Hepatocyte (in vitro differentiated cells): ENCODE measurements at places on chromosomes 1 and 21. TPM values are rescaled to one million over a fixed set of nuclear protein-coding genes. Genes with fewer than 3 reads are reported as not detected.

GRCh38 chr1:47317841-47318240, 3.9 kb upstream of the STIL start:
- DNase-seq: no peak

DNA sequence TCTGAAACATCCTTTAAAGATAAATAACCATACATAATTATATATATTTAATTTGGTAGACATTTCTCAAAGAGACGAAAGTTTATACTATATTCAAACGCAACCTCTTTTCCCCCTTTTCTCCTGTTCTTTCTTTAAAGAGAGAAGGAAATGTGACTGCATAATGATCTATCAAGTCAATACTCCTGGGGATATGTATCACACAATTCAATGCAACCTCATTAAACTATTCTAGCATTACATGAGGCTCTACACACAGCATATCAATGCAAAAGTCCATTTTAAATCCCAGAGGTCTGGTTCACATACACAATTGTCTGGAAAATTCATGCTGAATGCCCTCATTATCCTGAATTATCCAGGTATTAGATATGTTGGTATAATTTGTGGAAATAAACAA, 330.7 kb downstream of the LMX1A start:
- DNase-seq: no peak

DNA sequence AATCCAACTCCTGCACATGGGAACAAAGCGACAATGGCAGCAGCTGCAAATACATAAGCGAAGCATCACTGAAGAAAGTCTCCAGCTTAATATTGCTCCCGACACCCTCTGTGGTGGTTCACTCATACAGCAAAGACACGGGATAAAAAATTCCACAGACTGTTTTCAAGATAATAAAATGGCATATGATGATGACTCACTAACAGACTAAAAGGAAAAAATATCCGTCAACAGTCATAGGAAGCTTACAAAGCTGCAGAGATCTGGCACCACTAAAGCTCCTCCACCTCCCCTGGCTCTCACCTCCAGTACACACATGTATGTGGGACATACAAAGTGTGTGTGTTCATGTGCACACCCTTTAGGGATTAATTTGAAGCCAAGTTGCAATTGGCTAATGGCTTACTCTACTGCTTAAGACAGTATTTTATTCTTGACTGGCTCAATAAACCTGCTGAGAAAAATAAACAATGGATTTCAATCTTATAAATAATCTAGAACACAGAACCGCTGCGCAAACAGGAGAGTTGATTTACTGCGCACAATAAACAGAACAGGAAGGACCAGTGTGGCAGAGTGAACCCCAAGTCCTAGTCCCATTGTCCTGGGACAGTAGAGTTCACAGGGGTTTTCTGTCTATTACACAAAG, 94.4 kb downstream of the SLC45A1 start:
- DNase-seq: peak; percentile 68

DNA sequence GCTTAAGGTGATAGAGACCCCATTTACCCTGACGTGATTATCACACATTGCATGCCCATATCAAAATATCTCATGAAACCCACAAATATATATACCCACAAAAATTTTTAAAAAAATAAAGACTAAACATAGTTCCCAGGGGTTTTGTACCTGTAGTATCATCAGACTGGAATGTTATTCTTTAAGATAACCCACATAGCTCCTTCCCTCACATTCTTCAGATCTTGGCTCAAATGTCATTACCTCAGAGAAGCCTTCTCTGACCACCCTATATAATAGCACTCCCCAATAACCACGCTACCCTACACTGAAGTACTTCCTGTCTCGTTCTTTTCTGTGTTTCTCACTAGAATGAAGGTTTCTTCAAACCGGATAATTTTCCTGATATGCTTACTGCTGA, 138.3 kb upstream of the SNX7 start:
- DNase-seq: no peak

DNA sequence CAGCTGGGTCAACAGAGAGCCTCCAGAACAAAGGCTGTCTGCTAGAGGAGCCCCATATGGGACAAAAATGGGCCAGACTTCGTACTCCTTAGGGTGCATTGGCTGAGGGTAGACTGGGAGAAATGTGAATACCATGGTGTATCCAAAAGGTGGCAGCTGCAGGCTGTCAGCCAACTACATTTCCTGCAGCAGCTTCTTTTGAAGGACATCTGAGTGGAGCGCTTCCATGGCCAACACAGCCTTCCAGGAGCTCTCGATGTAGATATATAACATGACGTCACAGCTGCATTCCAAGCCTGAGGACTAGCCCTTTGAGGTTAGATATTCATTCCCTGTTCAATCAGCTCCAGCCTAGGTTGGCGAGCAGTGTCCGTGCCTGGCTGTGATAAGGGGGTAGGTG, 107.7 kb downstream of the MAB21L3 start:
- DNase-seq: no peak

- DNase-seq: peak; percentile 85
Measured at GRCh38 chr1:30085811-30086770, 637.3 kb downstream of the MATN1 start.

DNA sequence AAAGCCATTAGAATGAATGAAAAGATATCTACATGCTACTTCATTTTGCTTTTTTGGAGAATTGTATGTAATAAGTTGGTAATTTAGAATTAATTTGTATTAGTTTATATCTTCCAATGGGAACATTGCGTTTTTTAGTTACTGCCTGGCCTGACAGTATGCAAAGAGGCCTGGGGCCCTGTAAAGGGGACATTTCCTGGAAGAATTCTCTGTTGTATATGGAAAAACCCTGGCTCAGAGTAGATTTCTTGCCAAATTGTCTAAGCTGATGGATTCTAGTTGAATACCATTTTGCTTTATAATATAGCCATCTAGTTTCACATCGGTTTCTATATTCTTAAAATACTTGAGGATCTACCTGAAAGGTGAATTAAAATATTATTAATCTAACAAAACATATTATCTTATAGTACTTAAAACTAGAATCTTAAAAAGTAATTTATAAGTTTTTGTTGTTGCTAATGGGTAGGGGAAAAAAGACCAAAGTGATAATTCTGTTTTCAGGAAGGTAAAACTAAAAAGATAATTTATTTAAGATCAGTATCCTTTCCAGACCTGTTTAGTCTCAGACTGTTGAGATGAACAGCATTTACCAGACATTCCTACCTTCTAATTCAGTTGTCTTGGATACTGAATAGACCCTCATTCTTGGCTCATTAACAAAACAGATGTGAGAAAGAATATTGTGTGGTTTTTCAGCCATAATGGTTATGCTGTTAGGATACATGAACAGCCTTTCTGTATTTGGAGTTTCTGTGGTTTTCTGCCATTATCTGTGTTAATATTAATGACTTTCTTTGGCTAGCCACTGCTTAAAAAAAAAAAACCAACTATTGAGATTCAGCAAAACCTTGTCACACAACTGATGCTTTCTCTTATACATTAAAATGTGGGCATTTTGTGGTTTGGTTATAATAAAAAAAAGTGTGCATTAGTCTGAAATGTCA, 4.8 kb downstream of the AGO3 start:
- DNase-seq: peak; percentile 73

DNA sequence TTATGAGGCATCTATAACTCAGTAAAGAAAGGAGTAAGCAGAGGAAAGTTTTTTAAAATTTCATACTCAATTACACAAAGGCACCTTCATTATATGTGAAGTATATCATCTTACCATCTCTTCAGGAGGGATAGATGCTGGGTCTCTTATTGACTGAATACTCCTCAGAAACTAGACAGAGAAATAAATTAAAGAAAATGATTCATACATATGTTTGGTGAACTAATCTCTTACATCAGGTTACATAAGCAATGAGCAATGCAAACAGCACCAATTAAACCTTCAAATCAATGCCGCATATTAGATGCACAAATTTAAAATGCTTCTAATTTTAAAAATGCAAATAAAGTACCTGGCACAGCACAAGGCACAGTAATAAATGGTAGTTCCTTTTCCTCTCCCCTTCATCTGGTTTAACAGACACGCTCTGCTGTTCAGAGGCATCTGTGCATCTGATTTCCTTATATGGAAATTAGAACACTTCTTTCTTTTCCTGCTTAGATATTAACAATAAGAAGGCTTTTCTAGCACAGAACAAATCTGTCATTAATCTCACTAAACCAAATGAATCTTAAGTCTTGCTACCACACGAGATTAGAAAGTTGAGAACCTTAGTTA, 20.0 kb downstream of the SCYL3 start:
- DNase-seq: no peak

DNA sequence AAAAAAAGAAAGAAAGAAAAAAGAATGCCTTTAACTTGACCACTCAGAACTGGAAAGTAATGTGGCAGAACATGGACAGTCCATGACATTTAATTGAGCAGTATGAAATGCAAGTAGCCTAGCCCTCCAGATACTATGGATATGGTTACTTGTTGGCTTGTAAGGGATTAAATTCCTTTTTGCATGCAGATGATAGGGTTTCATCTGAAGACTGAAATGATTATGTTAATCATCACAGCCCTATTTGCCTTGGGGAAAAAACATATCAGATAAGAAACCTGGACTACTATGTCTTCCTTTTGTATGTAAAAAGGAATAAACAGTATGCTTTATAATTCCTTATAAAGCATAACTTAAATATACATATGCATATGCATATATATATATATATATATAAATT, 66.0 kb downstream of the GATAD2B start:
- DNase-seq: no peak

GRCh38 chr1:40224040-40224439, 23.7 kb upstream of the TMCO2 start:
- DNase-seq: no peak

- no peak for DNase-seq
Measured at GRCh38 chr1:110519125-110519810, at the start of gene KCNA10. KCNA10 (minus strand) TSS chr1:110519175; CDS start chr1:110518787, 388 bp downstream.

DNA sequence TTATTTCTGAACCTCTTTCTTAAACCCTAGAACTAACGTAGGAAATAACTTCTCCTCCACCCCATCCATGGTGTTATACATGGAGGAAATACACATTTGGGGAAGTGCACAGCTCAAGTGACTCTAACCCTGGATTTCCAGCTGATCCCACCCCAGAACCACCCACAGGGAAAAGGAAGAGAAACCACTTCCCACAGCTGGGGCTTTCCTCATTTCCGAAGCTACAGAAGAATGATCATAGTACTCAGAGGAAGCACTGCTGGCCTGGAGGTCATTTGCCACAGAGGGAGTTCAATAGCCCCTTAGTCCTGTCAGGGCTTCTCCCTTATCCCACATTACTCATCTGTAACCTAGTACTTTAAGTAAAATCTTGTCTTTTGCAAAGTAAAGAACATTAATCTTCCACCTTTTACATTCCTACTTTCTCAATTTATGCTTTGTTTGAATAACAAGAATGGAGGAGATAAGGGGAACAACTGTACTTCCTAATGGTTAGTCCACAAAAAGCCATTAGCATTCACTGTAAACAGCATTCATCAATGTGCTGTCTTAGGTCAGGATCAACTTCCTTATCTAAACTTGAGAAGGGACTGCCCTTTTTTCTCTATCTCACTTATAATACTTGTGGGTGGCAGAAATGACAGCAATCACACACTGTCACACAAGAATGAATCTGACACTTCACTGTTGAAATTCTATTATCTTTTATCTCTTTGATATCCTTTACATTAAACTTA, 63.0 kb upstream of the RGS1 start:
- no peak for DNase-seq

- no peak for DNase-seq
Measured at GRCh38 chr1:81781749-81782148, 19.0 kb upstream of the ADGRL2 start.

- DNase-seq: peak; percentile 78
Measured at GRCh38 chr1:42962641-42963377, 4.1 kb upstream of the SLC2A1 start.

DNA sequence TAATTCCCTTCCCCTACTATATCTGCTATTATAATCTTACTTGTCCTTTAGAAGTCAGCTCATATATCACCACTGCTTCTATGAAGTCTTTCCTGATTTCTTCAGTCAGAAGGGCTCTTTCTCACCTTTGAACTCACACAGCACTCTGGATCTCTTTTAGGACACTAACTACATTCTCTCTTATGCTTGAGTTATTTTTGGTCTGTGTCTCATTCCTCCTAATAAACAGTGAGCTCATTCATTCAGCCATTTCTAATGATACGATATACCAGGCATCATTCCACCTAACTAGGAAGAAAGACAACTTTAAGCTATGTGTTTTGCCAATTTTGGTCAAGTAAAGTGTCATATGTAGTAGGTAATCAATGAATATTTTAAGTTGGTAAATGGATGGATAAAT, 1.2 kb upstream of the STYXL2 start:
- no peak for DNase-seq

- no peak for DNase-seq
Measured at GRCh38 chr1:84398175-84399155, at the start of gene DNASE2B. DNASE2B (plus strand) TSS chr1:84398484; CDS start chr1:84398565, 81 bp downstream.

DNA sequence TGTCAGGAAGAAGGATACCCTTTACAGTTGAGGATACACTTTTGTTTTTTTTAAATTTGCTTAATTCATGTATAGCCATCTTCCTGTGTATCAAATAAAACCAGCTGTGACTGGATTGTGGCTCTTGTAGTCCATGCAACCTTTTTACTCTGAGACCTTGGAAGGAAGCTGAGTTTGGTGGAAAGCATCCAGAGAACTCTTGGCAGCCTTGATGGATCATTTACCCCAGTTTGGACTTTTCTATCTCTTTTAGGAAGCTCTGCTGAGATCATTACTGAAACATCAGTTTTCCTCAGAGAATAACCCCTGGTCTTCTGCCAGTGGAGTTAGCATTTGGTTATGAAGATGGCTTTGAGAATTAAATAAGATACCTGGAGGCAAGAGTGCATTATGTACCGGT, 21.2 kb upstream of the APOBEC4 start:
- no peak for DNase-seq

DNA sequence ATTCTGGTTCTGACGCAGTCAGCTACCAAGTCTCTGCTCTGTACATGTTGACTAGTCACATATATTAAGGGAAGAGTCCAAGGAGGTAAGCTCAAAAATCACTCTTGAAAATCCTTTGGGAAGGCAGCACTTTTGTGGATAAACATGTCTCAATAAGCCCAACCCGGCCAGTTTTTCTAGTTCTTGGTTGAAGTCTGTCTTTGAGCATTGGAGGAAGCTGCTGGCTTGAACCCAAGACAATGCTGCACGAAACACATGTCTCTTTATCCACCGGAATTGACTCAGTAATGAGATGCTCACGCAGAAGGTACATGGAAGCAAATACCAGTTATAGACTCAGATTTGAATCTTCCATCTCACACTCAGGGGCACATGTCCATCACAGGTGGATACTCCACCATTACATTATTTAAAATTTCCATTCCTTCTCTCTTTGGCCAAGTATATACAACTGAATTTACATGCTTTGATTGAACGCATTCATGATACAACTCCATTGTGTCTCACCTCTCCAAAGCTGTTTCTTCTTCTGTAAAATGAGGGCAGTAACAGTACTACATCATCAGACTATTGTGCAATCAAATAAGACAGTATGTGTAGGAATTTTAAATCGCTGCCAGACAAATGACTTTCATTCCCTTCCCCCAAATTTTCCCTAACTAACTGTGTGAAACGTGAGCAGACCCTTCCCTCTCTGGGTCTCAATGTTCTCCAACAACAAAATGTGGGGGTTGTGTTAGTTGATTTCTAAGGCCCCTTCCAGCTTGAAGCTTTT, 9.6 kb upstream of the GUCA2A start:
- no peak for DNase-seq

Gene RNU1-4
- total RNA-seq: under 0.01 TPM in 2 replicates

Gene KCNT2
- 8.1 and 8.8 TPM in 2 replicates for total RNA-seq

Gene SDCCAG8
- total RNA-seq: 28.3 and 30.1 TPM in 2 replicates

Gene LCA5L
- 0.37 and 0.72 TPM in 2 replicates for total RNA-seq

Gene TCEA3
- 30.2 and 30.8 TPM in 2 replicates for total RNA-seq

Gene VCAM1
- 82.8 and 85.3 TPM in 2 replicates for total RNA-seq

Gene RNU1-1
- under 0.01 TPM in 2 replicates for total RNA-seq
